ENCODE measurements at places on chromosomes 7 and 10.

GRCh38 chr10:97475936-97476594 is 22.2 kb downstream of the MMS19 start:
- DNase-seq: no peak

DNA sequence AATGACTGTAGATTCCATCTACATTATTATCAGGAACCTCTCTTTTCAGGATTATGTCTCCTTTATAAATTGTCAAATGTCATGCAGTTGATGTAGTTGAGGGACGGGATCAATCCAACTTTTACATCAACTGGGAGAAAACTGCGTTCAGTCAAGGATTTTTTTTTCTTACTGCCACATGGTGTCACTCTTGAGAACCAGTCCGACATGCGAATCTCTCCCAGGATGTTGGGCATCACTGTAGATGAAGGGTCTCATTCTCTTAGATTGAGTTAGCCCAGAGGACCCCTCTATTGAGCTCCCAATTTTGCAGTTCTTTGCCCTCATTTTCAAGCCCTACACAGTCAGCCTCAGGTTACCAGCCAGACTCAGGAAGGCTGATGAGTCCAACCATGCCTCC is 120.3 kb upstream of the PTPRZ1 start:
- DNase-seq: no peak

- no peak for DNase-seq
These were observed 61.0 kb downstream of the KLHDC10 start for GRCh38 chr7:130131191-130131834.

DNA sequence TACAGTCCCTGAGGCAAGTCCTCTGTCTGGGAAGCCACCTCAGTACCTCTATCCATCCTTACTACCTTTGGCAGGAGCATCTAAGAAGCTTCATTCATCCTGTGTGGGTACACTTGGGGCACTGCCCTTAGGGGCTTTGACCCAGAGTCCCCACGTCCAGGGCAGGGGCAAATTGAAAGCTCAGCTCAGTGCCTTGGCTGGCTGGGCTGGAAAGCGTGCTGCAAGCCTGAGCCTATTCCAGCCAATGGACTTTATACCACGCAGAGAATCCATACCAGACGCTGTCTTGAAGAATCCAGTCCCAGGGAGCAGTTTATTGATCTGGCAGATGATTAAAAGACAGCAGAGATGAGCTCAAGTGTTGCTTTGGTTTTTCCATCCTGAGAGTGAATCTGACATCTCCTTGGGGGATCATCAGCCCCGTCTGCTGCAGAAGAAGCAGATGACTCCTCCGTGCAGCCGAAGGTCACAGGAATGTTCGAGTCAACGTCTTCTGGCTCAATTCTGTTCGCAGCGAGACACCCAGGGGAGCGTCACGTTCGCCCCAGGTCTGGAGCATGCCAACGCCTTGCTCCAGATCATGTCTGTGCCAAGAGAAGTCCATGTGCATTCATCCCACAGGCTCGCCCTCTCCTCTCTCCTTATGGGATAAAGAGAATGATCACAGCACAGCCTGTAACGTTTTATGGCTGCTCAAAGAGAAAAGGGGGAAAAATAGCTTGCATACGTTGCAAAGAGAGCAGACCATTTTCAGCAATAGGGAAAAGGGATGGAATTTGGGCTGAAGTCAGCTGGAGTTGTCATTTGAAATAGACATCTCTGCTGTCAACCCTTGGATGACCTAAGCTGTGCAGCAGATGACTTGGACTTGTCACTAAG is 35.8 kb upstream of the LYZL1 start:
- no peak for DNase-seq

GRCh38 chr7:27316311-27316710 is 73.7 kb downstream of the EVX1 start:
- DNase-seq: no peak

- no peak for DNase-seq
These were observed 32.7 kb upstream of the STEAP4 start for GRCh38 chr7:88339195-88339922.

DNA sequence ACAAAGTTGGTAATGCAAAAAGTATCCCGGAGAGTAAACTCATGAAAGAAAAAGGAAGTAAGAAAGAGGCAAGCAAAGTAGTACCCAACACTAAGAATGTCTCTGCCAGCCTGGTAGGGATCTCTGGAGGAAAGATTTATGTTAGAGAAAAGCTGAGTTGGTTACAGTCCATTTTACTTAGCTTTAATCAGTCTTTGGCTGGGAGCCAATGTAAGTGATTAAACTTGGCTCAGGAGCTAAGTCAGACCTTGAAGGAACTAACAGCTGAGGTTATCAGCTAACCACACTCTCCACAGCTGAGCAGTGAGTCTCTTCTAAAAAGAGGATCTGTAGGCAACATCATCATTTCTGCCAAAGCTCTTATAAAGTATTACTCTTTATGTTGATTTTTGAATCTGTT is 148.0 kb downstream of the ANKRD7 start:
- no peak for DNase-seq

- DNase-seq: no peak
These were observed 19.8 kb downstream of the MAD1L1 start for GRCh38 chr7:2212906-2213305.

GRCh38 chr7:36985866-36986400 is 261.6 kb upstream of the AOAH start:
- DNase-seq: no peak

DNA sequence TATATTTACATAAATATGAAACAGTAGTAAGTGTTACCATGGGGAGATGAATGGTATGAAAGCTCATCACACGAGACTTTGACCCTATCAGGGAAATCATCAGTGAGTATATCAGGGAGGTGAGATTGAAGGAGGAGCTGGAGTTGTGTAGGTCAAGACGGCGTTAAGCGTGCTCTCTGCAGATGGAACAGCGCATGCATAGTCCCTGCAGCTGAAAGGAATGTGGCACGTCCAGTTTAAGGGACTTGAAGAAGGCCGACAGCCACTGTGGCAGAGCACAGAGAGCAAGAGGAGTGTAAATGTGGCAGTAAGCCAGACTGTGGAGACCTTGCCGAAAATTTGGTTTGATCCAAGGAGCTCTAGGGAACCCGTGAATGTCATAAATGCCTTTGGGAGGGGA is 38.9 kb downstream of the POU6F2 start:
- no peak for DNase-seq

- DNase-seq: no peak
These were observed 64.1 kb upstream of the GNA12 start for GRCh38 chr7:2908103-2908683.

- no peak for DNase-seq
These were observed 42.3 kb upstream of the TRIM24 start for GRCh38 chr7:138417764-138418163.

DNA sequence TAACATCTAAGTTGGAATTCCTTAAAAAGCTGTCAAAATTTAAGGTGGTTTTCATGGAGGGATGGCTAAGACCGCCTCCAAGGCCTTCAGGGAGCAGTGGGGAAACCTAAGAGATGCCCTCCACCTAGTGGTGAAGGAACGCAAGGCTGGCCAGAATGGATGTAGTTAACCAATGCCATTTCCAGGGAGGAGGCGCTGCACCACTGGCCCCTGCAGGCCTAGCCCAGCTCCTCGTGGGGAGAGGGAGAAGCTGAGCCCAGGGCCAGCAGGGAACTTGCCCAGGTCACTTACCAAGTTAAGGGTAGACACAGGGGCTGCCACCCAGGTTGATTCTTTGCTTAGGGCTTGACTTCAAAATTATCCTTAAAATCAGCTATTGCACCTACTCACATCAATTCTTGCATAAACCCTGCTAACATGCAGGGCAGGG is 32.0 kb downstream of the FIGNL1 start:
- DNase-seq: no peak

DNA sequence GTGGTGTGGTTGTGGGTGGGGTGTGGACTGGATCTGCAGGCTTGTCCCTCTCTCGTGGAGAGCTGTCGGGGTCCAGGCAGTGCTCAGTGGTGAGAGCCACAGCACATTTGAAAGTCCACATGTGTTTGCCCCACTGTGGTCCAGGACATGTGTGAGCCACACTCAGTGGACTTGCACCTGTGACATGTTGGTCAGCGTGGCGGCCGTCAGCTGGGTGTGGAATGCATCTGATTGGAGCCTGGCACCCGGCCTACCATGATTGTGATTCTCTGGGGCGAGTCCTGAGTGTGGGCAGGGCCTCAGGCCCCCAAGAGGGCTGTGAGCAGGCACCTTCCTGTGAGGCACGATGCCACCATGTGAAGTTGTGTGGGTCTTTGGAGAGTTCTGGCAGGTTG is 77.9 kb downstream of the DNAJB6 start:
- no peak for DNase-seq

GRCh38 chr7:114504586-114504985 is 90.0 kb downstream of the FOXP2 start:
- DNase-seq: no peak

GRCh38 chr10:124478515-124478914 is 16.9 kb downstream of the LHPP start:
- no peak for DNase-seq

All from activated CD4-positive, alpha-beta T cell treated with anti-CD3 and anti-CD28 coated beads, Interleukin-2, amount 50 U/mL, for 24 hours (primary cell).